ENCODE measurements at places on chromosomes 7 and 10.

DNA sequence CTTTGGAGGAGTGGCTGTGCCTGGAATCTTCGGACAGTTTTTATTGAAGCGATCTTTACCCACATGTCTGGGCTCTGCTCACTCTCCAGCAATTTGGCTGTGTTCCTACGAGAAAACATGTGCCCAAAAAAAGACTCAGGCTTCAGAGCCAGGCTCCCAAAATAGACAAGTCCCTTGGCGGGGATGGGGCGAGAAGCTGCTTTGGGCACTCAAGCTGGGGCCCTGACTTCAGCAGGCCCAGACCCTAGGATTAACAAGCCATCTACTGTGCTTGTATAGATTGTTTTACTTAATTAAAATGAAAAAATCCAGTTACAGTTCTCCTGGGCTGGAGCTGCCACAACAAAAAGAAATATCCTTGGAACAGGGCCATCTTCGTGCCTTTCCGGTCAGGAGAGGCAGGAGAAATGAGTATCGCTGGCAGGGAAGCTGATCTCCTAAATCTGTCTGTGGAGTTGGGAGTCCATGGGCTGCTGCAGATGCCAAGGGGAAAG, 51.4 kb upstream of the PDCD4 start:
- DNase-seq: no peak

- no peak for DNase-seq
Measured at GRCh38 chr7:641269-641671, 85.2 kb upstream of the DNAAF5 start.

DNA sequence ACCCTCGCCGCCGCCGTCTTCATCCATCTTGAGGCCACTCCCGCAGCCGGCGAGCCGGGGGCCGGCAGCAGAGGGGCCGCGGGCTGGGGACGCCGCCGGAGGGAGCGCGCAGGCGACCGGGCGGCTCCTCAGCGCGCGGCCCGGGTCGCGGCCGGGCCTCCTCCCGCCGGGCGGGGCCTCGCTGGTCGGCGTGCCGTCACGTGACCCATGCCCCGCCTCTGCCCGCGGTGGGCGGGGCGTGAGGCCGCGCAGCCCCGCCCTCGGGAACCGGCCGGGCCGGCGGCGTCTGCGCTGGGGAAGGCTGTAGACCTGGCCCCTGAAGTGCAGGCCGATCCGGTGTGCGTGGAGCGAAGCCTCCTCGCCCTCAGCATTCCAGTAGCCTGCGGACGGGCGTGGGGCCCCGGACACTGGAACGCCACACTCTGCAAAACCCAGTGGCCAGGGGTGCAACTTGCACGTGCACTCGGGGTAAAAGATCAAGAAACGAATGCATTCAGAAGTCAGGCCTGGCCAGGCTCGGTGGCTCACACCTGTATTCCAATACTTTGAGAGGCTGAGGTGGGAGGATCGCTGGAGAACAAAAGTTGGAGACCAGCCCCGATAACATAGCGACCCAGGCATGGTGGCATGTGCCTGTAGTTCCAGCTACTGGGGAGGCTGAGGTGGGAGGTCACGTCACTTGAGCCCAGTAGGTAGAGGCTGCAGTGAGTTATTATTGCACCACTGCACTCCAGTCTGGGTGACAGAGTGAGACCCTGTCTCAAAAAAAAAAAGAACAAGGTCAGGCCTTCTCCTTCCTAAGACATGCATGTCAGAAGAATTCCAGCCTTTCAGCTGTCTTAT, at the start of gene CYTH3:
CYTH3 (minus strand) TSS at position 144 of the 843 bp plus-strand sequence; CDS start at position 27, 117 bp downstream.
- DNase-seq: peak; percentile 29

DNA sequence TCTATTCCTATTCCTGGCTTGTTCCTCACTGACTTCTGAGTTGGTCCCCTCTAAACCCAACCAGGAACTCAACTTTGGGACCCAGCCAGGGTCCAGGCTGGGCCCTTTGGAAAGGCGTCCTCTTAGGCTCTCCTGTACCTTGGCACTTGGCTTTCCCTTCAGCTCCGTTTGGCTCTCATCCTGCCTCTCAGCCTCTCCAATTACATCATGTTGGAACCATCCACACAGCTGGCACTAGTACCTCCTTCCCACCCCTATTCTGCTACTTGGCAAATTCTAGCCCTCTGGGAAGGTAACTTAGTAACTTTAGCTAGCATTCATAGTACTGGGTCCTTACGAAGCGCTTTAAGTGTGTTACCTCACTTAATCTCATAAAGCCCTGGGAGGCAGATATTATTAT, 205.3 kb upstream of the HABP2 start:
- no peak for DNase-seq

DNA sequence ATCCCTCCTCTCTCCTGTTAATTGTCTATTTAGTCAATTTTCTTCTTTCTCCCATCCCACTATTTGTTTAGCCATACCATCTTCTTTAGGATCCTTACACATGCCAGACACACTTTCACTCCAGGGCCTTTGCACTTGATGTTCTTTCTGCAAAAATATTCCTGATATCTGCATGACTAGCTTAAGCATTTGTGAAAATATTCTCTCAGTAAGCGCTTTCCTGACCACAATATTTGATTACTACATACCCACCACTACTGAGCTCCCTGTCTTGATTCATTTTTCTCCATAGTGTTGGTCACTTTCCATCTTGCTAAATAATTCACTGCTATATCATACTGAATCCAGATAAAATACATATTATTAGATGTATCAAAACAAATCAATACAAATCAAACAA, 75.1 kb downstream of the SEMA3D start:
- DNase-seq: no peak

- no peak for DNase-seq
Measured at GRCh38 chr10:120209124-120209762, 247.8 kb upstream of the PLPP4 start.

- no peak for DNase-seq
Measured at GRCh38 chr7:80772347-80772993, 134.0 kb downstream of the CD36 start.

DNA sequence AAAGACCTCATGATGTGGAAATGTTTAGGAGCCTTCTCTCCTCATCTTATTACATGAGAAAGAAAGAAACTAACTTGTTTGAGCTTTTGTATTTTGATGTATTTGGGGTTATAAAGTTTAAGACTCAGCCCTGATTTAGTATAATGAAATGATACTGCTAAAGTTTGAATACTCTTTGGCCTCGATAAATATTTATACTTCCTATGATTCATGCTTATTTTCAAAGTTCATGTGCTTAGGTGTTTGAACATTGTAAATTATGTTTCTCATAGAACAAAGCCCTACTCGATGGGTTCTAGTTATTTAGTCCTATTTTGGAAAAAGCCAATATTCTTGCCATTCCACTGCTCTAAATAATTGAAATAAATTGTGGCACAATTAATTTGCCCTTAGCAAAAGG, 303.2 kb downstream of the ZWINT start:
- no peak for DNase-seq

- DNase-seq: no peak
Measured at GRCh38 chr10:131778842-131779241, 122.0 kb upstream of the PPP2R2D start.

GRCh38 chr10:62183857-62184795, 84.5 kb downstream of the RTKN2 start:
- DNase-seq: no peak

DNA sequence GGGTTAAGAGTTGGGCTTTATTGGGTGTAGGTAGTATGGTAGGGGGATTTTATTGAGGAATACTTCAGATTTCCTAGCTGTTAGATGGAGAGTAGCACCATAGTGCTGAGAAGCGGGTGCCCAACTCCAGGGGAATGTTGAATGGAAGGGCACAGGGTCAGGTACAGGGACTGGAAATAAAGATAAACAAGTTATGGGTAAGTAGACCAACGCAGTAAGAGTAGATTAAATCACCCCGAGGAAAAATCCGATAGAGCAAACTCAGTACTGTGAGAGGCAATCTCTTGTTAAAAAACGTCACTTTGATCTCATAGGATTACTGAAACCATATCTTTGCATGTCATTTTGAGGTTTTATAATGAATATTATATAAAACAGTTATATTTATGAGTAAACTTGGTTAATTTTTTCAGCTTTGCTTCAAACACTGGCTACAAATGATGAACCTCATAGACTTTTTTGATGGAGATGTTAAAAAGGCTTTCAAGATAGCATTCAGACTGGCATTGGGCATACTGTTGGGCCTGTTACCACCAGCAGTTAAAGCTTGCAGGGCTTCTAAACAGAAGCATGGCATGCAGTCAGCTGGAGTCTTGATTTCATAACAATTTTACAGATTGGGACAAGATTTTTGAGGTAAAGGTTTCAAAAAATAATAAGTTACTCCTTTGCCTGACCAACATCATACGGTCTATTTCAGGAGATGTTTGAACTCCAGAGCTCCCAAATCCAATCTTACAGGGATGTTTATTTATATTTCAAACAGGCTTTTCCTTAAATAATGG, 7.1 kb downstream of the AHR start:
- DNase-seq: no peak

DNA sequence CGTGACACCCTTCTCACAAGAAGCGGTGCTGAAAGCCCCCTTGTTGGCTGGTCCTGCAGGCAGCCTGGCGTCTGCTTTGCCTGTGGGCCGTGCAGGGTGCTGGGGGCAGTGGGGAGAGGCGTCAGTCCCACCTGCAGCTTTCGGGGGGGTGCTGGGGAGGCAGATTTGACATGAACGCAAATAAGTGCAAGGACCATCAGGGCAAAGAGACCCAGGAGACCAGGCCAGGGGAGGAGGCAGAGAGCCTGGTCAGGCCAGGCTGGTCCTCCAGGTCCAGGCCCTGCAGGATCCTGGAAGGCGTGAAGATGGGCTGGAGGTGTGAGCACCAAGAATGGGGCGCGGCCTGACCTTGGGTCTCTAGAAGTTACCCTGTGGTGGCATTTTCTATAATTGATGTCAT, 81.6 kb downstream of the MGMT start:
- no peak for DNase-seq

DNA sequence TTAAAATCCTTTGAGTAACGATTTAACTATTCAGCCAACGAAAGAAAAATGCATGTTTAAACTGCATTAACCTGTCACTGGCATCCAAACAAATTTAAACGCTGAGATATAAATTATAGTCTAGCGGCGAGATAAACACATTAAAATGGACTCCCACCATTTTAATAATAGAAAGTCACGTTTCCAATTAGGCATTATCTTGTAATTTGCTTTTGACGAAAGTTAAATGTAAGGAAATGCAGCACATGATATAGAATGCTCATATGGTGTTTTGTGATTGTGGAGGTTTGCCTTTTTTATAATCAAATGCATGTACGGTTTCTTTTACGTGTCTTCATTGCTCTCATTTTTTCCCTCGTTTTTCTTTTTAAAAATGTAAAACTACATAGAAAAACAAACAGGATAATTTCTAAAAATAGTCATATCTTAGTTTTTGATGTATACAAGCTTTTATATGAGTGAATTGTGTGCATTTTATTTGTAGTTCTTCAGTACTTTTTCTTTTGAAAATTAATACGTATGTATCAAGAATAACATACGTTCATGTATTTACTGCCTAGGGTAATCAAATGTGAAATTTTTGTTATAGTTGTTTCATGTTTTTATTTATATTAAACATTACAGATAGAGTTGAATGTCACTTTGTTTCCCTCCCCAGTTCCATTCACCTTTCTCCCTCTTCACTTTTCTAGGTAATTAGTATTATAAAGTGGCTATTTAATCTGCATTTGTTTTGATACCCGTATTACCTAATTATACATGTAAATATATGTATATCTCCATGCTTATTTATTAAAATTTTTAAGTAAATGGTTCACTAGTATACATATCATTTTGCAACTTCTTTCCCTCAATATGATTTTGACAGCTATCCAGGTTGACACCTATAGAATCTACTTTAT, 1.1 kb upstream of the KLF14 start:
- DNase-seq: no peak

- no peak for DNase-seq
Measured at GRCh38 chr10:37476285-37476684, 350.9 kb downstream of the ANKRD30A start.

DNA sequence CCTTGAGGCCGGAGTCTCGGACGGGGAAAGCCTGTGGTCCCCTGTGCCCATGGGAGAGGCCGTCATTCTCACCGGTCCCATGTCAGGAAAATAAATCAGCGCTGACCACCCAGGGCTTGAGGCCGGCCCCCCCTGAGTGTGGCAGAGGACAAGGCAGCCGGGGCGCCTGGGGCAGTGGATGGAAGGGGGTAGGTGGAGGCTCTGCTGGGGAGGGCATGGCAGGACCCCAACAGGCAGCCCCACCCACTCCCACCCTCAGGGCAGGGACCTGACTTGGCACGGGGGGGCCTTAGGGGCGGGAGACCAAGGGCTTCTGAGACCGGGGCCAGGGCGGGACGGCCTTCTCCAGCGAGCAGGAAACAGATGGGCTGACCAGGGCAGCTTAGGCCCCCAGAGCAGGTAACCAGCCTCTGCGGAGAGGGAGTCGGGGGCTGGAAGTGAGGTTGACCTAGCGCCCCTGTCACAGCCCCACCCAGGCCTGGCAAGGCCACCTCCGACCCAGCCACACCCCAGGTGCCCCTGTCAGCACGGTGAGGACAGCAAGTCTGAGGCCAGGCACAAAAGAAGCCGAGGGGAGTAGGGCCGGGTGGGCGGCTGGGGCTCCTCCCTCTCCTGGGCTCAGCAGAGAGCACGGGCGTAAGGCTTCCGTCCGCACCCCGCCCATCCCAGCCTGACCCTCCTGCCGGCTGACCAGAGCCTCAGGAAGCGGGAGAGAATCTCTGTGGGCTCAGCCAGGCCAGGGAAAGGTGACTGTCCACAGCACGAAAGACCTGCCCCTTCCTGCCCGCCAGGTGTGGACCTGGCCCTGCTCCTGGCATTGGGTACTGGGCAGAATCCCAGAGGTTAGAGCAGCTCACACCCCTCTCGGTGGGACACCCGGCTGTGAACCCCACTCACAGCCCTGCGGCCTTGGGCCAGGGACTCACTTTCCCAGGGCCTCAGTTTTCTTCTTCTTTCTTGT, 87.4 kb downstream of the FOXL3 start:
- no peak for DNase-seq

DNA sequence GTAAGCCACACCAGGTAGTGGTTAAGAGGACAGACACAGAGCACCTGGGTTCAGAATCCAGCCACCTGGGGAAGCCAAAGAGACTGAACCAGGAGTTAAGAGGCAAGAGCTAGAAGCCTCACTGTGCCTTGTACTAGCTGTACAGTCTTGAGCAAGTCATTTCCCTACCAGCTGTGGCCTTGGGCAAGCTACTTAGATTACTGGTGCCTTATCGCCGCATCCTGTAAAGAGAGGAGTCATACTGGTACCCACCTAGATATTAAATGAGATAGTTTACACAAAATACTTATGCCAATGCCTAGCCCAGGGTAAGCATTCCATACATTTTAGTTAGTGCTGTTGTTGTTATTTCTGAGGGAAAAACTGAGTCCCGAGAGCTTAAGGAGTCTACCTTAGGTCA, 47.7 kb downstream of the HABP2 start:
- DNase-seq: no peak

DNA sequence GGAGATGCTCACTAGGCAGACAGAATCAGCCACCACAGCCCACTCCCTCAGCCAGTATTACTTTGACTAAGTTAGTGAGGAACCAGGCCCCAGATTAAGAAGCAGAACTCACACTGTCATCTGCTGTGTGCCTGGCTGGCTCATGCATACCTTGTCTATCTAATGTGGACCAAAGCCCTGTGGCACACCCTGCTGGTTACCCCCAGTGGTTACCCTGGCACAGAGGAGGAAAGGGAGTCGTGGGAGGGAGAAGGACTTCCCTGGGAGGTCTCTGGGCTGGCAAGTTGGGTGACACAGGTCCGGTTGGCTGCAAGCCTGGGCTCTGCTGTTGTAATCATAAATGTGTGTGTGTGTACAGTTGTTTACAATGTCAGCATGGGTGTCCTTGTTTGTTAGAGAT, 7.5 kb upstream of the SH2D4B start:
- no peak for DNase-seq

- DNase-seq: no peak
Measured at GRCh38 chr10:128040096-128040495, 86.1 kb downstream of the MKI67 start.

- no peak for DNase-seq
Measured at GRCh38 chr10:58784361-58784760, 271.7 kb downstream of the BICC1 start.
